ENCODE measurements at places on chromosomes 7 and 10. TPM values are rescaled to one million over a fixed set of nuclear protein-coding genes. Genes with fewer than 3 reads are reported as not detected.

DNA sequence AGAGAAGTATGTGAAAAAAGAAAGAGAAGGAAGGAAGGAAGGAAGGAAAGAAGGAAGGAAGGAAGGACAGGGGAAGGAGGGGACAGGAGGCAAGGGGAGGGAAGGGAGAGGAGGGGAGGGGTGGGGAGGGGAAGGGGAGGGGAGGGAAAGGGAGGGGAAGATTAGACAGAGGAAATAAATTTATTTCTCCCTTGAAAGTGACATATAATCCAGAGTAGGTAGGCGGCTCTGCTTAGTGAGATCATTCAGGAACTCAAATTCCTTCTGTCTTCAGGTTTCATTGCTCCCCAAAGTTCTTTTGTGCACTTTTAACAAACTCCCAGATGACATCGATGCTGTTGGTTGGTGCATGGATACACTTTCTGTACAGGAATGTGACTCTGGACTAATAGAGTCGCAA is 594.7 kb upstream of the STEAP1 start:
- no peak overlapping the region for H3K4me3 ChIP-seq
- no peaks in the 10 kb centered on the region for H3K36me3 ChIP-seq
- H3K27ac ChIP-seq = no peak overlapping the region

Gene OPN1SW
- total RNA-seq = not detected

Gene PKD2L1
- total RNA-seq = not detected

DNA sequence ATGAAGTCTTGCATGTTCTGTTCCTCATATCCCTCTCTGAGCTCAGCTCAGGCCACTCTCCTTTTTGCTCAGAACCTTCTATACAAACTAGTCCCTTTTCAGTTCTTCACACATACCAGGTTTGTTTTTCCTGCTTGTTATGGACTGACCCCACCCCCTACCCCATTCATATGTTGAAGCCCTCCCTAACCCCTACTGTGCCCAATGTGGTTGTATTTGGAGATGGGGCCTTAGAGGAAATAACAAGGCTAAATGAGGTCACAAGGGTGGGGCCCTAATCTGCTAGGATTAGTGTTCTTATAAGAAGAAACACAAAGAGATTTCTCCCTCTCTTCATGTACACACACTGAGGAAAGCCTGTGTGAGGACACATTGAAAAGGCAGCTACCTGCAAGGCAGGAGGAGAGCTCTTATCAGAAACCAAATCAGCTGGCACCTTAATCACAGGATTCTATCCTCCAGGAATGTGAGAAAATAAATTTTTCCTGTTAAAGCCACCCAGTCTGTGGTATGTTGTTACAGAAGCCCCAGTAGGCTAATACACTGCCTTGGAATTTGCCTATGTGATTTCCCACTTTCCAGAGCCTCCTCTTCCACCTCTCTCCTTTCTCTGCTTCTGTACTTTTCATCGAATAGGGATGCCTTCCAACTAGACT is 67.3 kb upstream of the DNAJB12 start:
- H3K4me3 ChIP-seq = no peak overlapping the region
- no peaks in the 10 kb centered on the region for H3K27me3 ChIP-seq
- no peak overlapping the region for H3K27ac ChIP-seq

Gene CAV2
- total RNA-seq = 20.1 TPM

Gene FAM131B
- total RNA-seq = 1.0 TPM

DNA sequence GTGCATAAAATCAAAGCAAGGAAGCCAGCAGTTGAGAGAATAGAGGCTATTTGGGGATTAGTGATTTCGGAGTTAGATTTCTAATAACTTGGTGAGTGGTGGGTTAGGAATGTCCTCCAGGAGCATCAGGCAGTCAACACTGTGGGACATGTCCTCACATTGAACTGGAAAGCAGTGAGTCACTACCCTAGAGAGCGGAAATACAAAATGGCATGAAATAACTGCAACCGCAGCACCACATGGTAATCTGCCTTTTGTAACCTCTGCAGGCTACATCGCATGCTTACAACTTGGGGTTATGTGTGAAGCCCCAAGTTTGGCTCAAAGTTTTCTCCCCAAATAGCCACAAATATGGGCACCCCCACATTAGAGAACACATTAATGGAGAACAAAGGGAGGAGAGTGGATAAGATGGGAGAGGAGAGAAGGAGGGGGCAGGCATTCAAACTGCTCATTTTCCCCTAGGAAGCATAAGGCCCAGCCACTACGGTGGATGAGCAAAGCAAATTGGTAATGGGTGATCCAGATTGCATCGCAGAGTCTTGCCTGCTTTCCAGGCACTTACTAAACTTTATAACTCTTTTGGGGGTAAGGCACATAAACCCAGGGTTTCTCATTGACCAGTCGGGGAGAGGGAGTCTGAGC is 22.0 kb upstream of the SLF2 start:
- no peaks in the 10 kb centered on the region for H3K27me3 ChIP-seq
- no peaks in the 10 kb centered on the region for H3K36me3 ChIP-seq
- DNase-seq = no peak
- no peak overlapping the region for H3K4me3 ChIP-seq
- H3K4me1 ChIP-seq = no peaks in the 10 kb centered on the region
- H3K27ac ChIP-seq = no peak overlapping the region
